Sciatic nerve (tissue), 2 donors: ENCODE measurements at places on chromosomes 4 and X. TPM values are rescaled to one million over a fixed set of nuclear protein-coding genes. Genes with fewer than 3 reads are reported as not detected.

SORCS2 gene
- total RNA-seq: 52.5 TPM

ZNF157 gene
- total RNA-seq: 0.71 TPM

GRCh38 chr4:145531859-145532258 lies 50.2 kb downstream of the SMAD1 start:
- DNase-seq: no peak

GRCh38 chr4:9703391-9703790 lies 78.0 kb upstream of the DRD5 start:
- peak; percentile 80 for DNase-seq

XK gene
- 1.7 TPM for total RNA-seq

DNA sequence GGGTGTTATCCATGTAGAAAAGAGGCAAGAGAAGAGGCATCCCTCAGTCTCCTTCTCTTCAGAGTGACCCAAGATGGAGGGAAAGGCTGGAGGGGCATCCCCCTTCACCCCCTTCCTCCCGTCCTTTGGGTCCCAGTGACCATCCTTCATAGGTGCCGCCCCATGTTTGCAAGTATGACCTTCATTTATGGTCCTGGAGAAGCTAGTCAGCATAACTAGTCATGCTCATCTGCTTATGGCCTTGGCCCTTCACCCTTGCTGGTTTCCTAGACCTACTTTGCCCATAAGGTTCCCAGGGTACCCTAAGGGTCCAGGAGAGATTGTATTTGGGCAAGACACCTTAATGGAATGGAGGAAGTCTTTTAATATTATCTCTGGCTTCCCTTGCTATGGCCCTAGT lies 46.7 kb downstream of the HMGB2 start:
- DNase-seq: no peak

ITGB1BP2 gene
- 1.8 TPM for total RNA-seq

TMEM271 gene
- total RNA-seq: not detected

DNA sequence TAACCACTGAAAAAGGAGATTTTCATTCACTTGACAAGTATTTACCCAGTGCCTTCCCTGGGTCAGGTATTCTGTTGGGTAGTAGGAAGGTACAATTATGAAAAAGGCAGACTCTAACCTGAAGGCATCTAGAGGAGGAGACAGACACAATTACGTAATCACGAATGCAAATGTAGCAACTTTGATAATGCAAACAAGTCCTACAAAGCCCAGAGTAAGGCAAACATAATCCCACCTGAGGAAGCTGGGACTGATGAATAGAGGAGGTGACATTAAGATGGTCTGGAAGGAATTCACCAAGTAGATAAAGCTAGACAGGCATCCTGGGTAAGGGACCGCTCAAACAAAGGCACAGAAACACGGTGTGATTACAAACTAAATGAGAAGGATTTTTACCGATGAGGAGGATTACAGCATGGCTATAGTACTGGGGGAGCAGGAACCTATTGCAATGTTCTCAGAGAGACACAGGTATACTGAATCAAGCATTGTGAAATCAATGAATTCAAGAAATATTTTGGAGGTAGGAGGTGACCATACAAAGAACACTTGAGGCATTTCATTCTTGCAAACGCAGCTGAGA lies 37.1 kb downstream of the TMEM150C start:
- DNase-seq: no peak

DNA sequence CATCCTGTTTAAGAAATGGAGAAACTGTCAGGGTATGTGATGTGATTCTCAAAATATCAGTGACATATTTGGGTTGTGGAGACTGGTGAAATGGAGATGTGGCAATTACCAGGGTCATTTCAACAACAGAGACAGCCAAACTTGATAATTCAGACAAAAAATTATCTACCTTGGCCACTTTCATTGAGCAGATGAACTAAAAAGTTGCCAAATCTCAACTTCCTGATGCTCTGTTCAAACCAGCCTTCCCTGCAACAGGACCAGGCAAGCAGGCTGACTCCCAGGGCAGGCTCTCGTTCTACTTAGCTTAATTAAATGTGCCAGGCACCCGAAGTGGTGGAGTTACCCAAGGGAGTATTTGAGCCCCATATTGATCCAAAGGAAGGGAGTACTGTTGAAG lies 199.6 kb downstream of the AFF2 start:
- no peak for DNase-seq

RAB33A gene
- total RNA-seq: not detected

DNA sequence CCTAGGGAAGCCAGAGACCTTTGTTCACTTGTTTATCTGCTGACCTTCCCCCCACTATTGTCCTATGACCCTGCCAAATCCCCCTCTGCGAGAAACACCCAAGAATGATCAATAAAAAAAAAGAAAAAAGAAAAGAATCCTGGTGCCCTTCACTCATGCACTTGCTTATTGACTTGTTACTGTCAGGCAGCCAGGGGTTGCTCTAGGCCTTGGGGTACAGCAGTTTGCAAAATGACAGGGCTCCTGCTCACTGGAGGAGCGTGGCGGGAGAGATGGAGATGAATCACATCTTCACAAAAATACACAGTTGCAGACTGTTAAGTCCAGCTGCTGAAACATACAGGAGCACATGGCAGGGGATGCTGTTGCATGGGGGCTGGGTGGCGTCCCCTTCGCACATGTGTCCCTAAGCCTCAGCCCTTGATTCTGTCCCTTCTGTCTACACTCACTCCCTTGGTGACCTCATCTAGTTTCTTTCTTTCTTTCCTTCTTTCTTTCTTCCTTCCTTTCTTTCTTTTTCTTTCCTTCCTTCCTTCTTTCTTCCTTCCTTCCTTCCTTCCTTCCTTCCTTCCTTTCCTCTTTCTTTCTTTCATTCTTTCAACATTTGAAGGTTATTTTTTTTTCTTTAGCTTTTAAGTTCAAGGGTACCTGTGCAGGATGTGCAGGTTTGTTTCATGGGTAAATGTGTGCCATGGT lies 16.9 kb upstream of the TMEM271 start:
- DNase-seq: no peak

DNA sequence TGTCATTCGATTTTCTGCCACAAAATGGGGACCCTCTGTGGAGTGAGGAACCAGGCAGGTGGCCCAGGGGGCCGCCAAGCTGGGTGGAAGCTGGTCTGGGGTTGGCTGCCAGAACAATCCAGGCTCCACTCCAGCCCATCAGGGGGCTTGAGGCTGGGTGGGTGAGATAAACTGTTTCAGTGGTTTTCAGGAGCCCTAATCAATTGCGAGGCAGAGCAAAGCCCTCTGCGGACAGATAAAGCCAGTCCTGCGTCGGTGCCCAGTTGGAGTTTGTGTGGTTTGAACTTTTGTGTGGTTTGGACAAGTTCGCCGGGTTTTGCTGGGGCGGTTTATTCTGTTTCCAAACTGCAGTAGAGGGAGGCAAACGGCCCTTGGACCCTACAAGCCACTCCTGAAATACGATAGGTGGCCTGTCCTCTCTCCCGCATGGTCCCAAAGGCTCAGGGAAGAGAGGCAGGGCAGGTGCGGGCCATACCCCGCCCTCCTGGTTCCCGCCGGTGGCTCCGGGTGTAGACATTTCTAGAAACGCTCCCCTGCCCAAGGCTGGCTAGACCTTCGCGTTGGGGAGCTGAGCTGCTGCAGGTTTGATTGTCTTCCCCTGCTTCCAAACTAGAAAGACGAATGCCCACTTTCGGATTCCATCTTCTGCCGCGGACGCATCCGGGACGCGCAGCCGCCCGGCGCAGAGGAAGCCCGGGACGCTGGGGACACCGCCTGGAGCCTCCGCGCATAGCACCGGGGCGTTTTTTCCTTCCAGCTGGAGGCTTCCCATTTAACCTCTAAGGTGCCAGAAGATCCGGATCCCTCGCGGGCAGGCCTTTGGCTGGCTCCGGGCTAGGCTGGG lies 169.0 kb upstream of the BCOR start:
- peak; percentile 82 for DNase-seq

CLDN22 gene
- not detected for total RNA-seq
